SK-N-MC (cell line): ENCODE measurements at places on chromosomes 5 and 9.

DNA sequence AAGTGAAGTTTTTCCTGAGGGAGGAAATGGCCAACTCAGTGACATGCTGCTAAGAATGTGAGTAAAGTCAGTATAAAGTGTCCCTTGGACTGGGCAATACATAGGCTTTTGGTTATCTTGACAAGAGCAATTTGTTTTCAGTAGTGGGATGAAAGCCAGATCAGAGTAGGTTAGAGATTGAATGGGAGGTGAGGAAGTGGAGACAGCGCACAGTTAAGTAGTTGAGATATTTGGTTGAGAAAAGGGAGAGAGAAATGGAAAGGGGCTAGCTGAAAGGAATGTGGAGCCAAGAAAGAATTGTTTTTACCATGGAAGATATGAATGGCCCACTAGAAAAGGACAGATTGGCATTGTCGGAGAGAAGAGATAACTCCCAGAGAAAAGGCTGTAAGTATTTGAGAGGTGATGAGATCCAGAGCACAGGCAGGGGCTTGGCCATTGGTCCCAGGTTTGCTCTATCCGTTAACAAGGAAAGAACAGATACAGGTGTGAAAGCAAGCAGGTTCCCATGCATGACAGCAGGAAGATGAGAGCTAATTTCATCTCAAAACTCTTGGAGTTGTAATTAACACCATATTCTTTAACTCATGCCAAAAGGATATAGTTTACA, 392.0 kb downstream of the NR2F1-AS1 start:
- DNase-seq: no peak

DNA sequence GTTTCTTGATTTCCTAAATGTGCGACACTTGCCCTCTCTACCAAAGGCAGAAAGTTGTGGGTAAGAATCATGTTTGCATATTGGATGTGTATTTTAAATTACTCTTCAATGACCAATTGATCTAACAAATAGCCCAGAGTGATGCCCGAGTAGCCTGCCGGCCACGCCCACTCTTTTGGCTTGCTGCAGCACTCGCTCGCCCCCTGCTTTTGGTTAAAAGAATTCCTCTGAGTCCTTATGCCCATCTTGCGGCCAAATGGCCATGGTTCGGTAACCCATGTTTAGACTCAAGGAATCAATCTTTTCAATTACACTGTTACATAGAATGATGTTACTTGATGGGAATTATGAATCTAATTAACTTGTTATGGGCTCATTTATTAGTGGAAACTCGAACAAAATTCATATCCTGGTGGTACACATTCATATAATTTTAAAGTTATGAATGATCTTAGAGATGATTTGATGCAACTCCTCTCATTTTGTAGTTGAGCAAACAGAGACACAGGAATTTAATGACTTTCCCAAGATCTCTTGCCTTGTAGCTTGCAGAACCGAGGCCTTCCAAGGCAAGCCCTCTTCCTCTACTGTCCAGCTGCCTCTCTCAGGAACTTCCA, 36.5 kb downstream of the PPIC start:
- DNase-seq: no peak

DNA sequence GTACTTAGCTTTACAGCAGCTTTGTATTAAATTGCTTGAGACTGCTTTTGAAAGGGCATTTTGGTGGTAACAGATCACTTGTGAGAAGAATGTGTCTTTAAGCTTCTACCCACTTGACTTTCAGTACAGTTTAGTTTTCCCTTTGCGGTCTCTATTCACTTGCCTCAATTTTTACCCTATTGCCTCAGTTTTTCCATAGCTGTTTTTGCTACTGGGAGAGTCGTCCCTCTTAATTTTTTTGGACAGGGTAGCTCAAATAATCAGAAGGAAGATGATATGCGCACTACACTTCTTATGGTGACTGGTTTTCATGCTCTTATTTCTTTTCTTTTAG, 18.8 kb downstream of the UGCG start:
- no peak for DNase-seq

DNA sequence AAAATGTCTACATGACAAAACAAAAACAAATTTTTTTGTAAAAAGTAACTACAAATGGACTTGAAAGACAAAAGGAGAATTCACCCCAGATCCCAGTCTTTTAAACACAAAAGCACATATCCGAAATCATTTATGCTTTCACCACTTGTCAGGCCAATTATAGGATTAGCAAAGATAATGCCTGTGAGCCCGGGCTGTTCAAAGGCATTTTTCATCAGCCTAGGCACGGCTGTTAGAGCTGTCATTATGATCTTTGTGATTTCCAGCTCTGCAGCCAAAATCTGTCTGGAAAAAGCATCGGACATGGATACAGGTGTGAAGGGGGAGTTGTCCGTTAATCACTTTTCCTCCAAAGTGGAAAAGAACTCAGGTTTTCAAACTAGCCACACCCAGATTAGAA, 23.6 kb upstream of the RAB14 start:
- DNase-seq: no peak

DNA sequence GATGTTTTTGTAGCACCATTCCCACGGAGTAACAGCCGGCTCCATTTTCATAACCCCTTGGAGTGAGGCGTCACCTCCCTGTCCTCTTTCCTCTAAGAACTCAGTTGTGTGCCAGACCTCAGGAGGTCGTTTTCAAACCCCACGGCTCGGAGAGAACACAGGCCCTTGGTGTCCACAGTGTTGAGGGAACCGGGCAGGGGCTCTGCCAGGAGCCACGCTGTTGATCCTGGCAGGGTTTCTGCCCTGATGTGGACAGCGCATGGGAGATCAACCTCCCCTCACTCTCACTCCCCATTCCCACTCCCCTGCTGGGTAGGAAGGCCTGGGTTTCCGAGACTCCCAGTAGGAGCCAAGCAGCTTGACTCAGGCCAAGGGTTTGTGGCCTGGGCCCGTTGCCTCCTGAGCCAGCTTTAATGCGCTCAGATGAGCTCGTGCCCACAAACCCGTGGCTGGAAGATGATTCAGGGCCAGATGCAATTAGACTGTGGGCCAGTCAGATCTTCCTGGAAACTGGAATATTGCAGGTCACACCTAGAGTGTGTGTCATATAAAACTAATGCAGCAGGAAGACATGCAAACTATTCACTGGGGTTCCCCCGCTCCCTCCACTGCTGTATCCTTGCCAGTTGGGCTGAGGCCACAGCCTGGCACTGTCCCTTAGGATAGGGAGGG, 133.4 kb downstream of the SLC12A2 start:
- no peak for DNase-seq

DNA sequence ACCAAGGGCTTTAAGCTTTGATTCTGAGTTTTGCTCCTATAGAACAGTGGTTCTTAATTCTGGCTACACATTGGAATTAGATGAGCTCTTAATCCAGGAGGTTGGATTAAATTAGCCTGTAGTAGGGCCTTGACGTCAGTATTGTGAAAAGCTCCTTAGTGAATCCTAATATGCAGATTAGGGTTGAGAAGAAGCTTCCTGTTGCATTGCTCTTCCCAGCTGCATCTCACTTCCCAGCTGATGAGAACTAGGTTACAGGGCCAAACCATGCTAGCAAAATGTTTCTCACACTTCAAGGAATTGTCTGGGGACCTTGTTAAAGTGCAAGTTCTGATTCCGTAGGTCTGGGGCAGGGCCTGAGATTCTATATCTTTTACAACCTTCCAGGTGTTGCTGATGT, 300.0 kb downstream of the ZSWIM6 start:
- no peak for DNase-seq

DNA sequence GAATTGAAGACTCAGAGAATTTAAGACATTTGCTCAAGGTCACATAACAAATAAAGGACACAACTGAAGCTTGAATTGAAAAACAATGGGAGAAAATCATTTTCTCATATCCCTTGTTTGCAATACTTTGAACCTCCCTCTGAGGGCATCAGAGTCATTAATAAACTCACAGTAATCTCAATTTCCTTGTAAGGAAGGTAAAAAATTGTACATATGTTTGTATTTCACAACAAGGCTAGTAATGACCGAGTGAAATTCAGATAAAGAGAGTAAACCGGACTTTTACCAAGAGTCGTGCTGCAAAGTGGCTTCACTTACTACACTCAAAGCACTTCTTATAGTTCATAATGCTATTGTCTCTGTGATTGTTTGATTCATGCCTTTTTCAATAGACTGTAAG, 665.0 kb downstream of the NR2F1-AS1 start:
- no peak for DNase-seq

DNA sequence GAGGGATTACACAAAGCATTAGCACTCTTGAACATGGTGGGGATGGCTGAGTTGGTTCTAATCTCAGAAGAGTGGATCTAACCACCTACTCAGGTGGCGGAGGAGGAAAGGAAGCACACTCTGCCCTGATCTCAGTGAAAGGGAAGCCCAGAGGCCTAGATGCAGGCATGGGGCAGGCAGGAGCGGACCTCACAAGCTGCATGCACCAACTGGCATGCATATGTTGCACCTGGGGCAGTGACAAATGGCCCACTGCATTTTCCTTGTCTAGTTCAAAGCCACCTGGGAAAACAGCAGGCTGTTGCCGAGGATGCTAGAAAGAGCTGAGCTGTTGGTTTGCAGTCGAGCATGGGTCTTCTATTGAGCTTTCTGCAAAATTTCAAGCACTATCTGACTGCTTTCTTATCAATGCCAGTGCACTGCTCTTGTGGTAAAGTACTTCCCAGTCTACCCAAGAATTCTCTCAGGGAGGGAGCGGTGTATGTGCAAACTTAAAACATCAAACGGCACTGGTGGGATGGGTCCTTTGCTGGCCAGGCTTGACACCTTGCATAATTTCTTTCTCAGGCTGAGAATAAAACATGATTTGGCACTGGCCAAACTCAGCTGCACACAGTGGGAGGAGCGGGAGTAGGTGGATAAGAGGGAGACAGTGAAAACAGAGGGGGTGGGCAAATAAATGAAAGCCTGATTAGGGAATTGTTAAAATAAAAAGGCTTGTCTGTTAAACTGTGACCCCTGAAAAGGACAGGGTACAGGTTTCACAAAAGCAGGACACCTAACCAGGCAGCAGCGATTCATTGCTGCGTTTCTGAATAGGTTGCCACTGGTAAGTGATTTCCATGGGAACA, 108.9 kb downstream of the MARCHF3 start:
- no peak for DNase-seq

DNA sequence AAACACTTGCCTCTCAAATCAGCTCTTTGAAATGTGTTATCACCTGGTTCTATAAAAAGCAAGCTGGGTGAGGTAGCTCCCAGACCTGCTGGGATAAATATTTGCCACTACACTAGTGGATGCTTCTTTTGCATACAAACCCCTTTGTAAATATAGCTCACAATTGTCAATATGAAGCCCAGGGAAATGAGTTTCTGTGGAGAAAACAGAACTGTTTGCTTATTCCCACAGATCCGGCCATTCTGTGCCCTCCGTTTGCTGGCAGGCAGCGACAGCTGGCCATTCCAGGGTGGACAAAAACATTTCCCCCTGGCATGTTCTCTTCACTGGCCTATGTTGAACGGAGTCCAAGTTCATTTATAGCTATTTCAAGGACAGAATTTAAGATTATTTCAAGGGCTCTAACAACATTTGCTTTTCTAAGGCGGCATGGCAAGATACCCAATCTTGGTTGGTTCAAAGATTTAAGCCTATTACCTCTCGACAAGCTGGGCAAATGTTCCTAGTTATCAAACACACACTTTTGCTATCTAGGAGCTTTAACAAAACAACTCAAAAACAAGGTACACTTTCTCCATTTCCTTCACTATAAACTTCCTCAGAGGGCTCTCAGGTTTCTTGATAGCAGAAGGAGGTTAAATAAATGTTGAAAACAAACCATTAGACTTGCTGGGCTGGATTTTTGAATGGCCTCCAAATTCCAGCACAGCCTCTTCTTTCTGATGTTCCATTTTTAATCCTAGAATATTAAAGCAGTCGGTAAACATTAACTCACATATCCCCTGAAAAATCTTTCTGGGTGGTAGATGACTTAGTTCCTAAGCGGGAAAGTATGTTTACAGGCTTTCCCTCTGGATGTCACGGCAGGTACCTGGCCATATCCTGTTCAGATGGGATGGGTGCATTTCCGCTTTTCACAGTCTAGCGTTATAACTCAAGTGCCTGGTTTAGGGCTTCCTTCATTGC, 332.3 kb downstream of the PLK2 start:
- no peak for DNase-seq

DNA sequence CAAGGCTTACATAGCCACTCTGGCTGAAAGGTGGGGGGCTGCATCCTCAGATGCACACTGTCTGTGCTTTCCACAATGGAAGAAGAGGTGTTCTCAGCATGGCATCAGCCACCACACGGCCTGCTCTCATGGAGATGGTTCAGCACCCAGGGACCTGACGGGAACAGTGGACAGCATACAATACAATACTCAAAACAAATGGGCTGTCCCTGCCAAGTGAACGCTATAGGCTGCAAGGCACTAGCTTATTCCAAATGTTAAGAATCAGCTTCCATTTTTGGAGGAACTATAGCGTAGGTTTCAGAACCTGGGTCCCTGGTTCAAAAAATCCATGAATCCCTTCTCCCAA, 77.2 kb downstream of the ZNF608 start:
- DNase-seq: no peak

GRCh38 chr5:150129813-150130492, 25.7 kb downstream of the PDGFRB start:
- no peak for DNase-seq

DNA sequence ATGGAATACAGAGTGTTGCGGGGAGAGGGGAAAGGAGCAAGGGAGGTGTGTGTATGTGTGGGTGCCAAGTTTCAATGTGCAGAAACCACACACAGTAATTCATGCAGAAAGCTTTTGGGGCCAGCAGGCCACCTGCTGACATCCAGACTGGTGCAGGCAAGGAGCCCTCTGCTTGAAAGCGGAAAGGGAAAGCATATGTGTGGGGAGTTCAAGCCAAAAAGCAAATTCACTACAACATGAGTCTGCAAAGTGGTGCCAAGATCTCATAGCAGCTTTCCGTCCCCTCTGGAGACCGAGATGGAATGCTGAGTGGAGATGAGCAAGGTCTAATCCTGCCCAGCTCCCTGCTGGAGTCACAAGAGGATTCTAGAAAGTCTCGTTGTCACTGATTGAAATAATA, 159.7 kb upstream of the VLDLR start:
- peak; percentile 88 for DNase-seq

- no peak for DNase-seq
Observed at GRCh38 chr9:137136261-137136880, 2.6 kb upstream of the GRIN1 start.

DNA sequence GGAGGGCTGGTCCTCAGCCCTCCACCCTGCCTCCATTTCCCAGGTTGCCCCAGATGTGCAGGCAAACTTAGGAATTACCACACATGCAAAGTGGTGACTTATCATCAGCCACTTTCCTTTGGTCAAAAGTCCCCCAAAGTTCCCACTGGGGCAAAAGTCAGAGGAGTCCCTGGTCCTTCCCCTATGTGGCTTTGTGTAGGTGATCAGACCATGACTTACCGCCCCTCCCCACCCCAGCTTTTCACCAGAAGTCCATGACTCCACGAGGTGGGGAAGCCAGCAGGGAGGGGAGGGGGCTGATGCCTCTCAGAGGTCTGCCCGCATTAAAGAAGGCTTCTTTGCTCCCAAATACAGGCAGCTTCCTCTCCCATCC, 5.8 kb downstream of the TRAF1 start:
- no peak for DNase-seq

DNA sequence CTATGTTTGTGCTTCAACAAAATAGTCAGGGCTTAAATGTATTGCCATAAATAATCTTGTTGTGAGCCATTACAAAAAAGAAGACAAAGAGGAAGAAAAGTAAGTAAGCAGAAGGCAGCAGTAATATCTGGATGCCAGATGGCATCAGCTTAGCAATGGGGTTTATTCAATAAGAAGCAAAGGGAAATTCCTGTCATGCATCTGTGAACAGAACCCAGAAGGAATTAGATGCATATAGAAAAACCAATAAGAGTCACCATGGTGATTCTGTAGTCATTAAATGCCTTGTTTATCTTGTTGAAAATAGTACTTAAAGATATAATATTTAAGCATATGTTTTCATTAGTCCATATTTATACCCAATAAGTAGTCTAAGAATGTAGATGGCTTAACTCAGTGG, 216.0 kb downstream of the ADAMTSL1 start:
- no peak for DNase-seq
